Erythroblast (primary cell): ENCODE measurements at places on chromosomes 16 and 17.

DNA sequence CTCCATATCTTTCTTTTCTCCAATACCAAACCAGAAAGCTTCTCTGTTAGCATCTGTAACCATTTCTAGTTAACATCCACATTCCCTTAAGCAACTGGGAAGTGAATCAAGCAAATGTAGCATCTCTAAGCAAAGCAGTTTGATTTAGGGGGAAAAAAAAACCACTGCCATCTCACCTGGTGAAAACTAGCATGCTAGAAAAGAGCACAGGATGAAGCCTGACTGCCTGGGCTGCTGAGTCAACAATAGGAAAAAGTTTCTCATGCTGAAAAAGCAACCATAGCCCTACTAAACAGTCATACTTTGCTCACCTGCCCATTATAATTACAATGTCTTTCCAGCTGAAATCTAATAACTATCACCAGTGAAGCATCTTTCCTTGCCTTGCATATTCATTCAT lies 139.3 kb downstream of the ANKFN1 start:
- no peak for DNase-seq

GRCh38 chr17:1644493-1645206 lies 882 bp downstream of the SCARF1 start:
- no peak for DNase-seq

GRCh38 chr16:10070591-10070990 lies 111.6 kb downstream of the GRIN2A start:
- no peak for DNase-seq

GRCh38 chr16:64440421-64440831 lies 681.4 kb downstream of the CDH11 start:
- no peak for DNase-seq

DNA sequence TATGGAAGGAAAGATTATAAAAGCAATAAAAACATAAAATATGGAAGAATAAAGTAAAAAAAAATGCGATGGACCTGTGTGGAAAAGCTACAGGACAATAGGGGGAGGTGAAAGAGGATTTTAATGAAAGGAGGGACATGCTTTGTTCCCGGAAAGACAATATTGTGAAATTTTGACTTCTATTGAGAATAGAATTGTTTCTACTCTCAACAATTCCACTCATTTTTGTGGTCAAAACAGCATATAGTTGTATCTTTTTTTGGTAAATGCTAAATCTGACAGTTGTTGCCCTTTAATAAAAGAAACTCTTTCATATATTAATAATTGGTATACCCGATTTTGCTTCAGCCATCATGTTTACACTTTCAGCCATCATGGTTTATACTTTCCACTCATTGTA lies 22.9 kb upstream of the APPBP2 start:
- DNase-seq, result no peak

DNA sequence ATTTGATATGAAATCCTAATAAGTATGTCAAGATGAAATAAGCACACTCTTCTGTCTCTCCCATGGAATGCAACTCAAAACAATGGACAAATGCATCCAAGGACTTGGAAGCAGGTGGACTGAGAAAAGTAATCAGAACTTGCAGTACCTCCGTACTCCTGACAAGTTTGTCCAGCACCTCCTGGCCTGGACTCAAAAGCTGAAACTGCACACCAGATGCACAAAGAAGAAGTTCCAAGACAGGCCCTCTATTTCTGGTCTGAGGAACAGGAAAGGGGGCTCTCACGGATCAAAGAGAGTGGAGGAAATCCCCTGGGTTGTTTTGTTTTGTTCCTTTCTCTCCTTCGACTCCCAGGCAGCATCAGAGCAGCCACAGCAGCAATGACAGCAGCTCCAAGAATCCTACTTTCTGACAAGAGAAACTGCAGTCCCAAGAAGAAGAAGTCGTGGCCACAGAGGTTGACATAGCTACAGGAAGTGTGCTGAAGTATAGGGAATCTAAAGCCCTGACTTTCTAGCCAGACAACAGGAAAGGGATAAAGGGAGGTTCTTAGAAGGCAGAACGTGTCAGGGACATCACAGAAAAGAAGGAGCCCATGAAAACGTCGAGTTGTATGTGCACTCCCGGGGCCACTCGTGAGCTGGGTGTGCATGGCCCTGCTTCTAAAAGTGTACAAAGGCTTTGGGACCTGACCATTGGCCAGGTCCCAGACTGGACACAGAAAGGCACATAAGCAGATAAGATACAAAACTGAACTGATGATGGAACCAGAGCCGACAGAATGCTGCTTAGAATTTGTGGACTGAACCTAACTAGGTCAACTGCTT lies 29.3 kb downstream of the AKAP10 start:
- DNase-seq, result no peak

DNA sequence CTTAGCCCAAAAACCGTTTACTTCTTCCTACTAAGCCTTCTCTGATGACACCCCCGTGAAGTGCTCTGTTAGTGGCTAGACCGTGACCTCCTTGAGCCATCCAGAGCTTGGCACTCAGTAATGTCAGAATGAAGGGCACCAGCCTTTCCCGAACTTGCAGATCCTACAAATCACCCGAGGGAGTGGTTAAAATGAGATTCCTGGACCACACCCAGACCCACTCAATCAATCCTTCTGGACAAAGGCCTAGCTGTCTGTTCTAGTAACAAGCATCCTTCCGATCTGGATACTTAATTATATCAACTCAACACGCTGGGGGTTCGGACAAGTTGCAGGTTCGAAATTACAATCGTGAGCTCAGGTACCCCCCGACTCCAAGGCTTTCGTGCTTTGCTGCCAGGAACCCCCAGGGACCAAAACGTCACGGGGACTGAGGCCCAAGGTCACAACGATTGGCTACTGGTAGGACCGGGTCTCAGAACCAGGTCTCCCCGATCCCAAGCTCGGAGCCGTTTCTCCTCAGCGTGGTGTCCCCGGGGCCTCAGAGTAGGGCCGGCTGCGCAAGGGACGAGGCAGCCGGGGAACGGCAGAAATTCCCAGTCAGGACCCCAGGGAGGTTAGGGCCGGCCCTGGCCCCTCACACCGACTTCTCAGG lies 527 bp downstream of the CIAPIN1 start:
- DNase-seq, result peak; percentile 62

- no peak for DNase-seq
Observed at GRCh38 chr16:1044460-1045309, 27.9 kb upstream of the SSTR5 start.

GRCh38 chr17:27849474-27850185 lies 43.5 kb downstream of the LYRM9 start:
- DNase-seq, result no peak

DNA sequence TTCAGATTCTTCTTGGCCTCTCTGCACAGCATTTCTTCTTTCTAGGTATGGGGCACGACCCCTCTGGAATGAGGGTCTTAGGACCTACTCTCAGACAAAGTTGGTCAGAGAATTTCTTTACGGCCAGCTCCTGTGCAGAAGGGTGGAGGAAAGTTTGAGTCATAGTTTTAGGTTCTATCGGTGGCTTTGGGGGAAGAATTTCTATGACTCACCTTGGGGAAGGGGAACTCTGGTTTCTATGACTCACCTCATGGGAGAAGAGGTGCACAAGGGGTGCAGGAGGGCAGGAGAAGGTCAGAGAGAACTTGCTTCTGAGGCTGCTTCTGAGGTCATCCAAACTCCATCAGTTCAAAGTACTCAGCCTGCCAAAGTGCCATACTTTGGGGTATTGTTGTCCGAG lies 2.5 kb upstream of the ABCC12 start:
- DNase-seq, result no peak

DNA sequence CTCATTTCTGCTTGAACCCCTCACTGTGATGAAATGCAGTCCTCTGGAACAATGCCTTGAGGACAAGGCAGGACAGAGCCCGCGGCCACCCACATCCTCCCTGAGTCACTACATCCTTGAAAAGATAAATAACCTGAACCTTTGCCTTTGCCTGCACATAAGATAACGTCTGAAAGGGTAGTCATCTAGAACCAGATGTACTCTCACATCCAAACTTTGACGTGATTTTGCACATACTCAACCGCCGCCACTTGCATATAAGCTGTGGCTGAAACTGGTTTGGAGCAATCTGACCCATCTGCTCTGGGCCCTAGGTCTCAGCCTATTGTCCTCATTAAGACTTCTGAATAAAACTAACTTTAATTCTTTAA lies 252.1 kb downstream of the PHKB start:
- no peak for DNase-seq

DNA sequence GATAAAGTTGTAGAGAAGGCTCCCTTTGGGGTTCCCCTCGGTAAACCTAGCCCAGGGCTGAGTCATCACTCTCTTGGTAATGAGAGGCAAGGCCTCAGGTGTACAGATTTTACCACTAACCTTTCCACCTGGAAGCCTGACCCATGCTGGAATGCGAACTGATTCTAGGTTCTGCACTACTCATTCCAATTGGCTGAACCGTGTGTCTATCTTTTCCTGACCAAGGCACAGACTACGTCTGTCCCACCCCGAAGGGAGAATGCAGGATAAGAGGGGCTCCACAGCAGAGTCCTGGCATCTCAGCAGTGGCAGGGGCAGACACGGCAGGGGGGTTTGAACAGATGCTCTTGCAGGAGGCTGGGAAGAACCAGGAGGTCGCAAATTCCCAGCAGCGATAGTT lies 65.4 kb upstream of the B4GALNT2 start:
- no peak for DNase-seq

GRCh38 chr16:27514806-27515205 lies 34.9 kb downstream of the GTF3C1 start:
- DNase-seq, result no peak

GRCh38 chr16:74309789-74310781 lies 13.5 kb downstream of the PSMD7 start:
- peak; percentile 50 for DNase-seq
